Activated naive CD8-positive, alpha-beta T cell treated with anti-CD3 and anti-CD28 coated beads, Interleukin-2, amount 50 U/mL, for 24 hours (primary cell): ENCODE measurements at places on chromosomes 5 and 9.

DNA sequence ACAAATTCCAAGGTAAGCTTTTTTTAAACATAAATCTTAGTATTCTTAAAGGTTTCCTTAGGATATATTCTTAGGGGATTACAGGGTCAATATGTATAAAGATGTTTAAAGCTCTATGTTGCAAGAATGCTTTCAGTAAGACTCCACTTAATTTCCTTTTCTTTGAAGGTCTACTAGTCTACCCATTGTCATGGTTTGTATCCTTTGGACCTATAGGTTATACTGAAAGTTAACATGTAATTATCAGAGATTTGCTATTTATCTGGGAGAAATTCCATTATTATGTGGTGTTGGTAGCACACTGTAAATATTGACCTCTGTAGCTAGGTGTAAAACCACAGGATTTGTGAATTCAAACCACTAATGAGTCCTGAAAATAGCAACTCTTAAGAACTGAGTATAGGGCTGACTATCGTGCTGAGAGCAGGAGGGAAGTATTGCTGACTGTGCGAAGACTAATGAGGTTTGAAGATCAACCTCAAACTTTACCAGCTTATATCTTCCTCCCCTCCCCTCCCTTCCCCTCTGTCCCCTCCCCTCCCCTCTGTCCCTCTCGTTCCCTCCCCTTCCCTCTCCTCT lies 85.6 kb downstream of the GADD45G start:
- DNase-seq, result no peak

DNA sequence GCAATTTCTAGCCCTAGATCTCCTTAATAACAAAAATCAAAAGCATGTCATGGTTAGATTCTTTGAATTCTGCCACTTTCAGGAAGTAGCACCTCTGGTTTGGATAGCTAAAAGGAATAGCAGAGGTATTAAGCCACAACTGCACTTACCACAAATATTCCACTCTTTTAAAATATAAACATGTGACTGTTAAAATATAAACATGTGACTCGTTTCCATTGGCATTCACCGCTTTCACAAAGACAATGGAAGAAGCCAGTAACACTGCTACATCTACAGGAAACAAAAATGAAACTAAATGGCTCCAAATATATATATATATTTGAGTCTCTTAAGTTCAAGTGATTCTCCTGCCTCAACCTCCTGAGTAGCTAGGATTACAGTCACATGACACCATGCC lies 222.9 kb downstream of the ARL15 start:
- no peak for DNase-seq

GRCh38 chr9:38032266-38033110 lies 36.5 kb downstream of the SHB start:
- no peak for DNase-seq

DNA sequence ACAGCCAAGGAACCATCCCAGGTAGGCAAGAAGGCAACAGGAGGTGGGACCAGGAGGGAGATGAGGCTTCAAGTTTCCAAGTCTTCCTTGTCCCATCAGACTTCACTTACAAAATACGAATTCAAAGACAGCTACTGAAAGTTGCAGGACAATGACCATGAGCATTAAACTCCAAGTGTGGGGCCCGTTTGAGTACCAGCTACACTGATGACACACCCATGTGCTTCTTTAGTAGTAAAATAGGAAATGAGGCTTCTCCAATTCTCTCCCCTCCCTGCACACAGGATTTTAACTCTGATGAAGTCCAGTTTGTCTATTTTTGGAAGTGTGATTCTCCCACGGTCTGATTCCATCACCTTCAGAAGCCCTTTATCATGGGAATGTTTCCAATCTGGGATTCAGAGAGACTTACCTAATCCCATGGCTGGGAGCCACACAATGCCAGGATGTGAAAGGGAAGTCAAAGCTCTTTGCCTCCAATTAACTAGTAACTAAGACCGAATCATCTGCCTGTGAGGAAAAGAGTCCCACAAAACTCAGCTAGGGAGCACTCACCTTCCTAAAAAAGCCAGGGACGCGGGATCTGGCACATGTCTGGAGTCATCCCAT lies 222.8 kb upstream of the MSX2 start:
- DNase-seq, result no peak

DNA sequence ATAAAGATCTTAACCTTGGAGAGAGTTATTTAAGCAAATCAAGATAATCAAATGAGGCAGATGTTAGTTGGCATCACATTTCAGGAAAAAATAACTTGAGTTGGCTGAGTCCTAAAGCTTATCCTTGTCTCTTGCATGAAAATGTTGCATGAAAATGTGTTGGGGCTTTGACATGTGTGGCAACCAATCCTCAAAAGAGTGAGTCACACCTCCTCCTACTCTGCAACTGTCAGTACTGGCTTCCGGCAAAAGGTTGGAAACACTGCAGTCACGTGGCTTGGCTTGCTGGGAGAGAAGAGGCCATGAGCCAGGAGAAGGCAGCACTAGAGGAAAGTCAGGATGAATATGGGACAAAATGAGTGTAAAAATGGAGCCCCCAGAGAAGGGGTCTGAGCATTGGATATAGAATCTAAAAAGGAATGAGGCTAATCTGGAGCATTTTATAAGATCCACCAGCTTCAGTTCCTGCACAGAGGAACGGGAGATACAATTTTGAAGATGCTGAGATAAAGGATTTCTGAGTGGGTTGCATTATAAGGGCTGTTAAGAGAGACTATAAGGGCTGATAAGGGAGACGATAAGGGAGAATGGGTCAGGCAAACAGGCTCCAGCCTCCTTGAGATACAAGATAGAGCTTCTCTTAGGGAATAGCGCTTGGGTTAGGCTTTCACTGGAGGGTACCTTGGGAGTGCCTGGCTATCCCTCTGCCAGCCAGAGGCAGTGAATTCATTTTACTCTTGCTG lies 43.1 kb downstream of the SPATA31D1 start:
- DNase-seq, result no peak

DNA sequence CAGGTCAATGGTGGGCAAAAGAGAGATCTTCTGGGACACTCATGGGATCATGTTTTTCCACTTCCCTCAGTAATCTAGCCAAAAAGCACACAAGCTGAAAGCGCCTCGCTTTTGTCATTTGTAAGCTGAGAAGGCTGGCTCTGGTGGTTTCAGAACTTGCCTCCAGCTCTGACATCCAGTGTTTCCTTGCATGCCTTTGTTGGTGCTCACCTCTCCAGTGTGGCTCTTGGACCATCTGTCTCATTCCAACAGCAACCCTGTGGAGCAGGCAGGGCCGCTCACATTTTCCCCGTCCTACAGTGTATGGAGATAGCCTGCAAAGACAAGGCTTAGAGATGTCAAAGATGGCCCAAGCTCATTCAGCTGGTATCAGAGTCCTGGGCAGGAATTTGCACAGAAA lies 160.8 kb upstream of the KLF4 start:
- no peak for DNase-seq

DNA sequence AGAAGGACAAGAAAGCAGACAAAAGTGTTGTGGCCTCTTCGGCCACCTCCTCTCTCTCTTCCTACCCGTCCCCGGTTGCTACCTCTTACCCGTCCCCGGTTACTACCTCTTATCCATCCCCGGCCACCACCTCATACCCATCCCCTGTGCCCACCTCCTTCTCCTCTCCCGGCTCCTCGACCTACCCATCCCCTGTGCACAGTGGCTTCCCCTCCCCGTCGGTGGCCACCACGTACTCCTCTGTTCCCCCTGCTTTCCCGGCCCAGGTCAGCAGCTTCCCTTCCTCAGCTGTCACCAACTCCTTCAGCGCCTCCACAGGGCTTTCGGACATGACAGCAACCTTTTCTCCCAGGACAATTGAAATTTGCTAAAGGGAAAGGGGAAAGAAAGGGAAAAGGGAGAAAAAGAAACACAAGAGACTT lies 2.4 kb downstream of the EGR1 start:
- no peak for DNase-seq

DNA sequence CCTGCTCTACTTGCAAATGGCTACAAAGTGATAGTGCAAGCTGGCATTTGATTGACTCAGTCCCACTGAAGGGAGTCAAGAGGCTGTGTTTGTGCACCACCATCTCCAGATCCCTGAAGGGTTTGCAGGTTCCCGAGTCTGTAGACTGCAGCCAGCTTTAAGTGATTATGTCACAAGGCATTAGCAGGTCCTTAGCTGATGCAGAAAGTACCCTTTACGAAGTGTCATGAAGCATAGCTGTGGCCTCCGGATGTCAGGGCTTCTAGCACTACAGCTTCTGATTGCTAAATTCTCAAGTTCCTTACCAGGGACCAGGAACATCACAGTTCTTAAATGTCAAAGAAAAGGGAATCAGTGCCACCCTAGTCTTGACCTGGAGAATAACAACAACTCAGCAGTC lies 311.3 kb upstream of the TRPC7 start:
- no peak for DNase-seq

- DNase-seq, result no peak
These were observed 112.9 kb downstream of the SPATA31D1 start for GRCh38 chr9:82101475-82101874.

DNA sequence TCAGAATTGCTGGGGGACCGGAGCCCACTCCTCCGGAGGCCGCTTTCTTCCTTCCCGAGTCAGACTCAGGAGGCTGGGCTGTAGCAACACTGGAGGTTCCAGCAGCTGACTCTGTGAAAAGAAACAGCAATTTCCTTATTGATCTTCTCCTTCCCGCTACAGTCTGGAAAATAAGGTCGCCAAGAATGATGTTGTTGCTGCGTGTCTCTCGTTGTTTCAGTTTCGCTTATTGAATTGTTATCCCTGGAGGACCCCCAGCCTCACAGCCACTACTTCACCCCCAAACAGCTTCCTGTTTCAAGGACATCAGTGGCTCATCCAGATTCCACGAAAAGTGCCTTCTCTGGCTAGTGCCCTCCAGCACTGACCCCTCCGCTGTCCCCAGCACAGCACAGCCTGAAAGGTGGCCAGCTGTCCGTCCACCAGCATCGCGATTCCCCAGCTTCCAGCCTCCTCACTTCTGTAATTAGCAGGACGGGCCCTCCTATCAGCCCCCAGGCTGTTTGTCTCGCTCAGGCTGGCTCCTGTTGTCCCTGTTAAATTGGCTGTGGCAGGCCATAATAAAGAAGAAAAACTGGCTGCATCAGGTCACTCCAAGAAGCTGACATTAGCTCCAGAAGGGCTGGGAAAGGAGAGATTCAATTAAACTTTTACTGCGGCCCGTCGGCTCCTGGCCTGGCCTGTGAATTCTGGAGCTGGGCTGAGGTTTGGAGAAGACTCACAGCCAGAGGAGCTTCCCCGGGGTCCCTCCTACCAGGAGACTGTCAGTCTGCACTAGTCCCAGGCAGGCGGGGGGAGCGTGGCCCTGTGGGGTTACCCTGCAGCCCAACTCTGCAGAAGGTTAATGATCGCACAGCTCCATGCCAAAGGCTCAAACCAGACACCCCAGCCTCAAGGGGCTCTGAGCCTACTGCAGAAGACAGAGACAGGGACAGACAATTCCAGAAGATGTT lies 40.5 kb downstream of the OLFM1 start:
- no peak for DNase-seq

GRCh38 chr5:108818613-108819272 lies 71.0 kb downstream of the FER start:
- DNase-seq, result no peak

DNA sequence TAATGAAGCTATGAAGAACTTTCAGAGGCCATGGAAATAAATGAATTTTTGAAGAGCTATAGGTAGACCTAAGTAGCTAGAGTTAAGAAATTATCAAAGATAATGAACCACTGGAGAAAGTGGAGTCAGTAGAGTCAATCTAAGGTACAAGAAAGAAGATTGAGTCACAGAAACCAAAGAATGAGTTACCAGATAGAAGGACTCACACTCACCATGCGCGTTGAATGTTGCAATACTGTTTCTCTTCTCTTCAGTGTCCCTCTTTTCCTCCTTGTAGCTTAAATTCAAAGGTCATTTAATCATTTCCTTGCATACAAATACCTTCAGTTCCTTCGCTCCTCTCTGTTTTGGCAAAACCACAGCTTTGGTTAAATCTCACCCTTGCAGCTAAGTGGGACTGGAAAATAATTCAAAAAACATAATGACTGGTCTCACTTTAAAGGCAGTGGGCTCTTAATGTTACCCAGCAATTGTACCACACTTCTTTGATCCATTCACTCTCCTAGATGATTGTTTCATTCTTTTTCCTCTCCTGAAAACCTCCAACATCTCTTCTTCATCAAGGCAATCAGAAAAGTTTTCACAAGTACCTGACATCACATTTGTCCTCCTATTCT lies 58.3 kb downstream of the NIPBL start:
- DNase-seq, result no peak

- DNase-seq, result no peak
These were observed 632 bp downstream of the COQ4 start for GRCh38 chr9:128323212-128323730.

- peak; percentile 66 for DNase-seq
These were observed 19.7 kb downstream of the CAMSAP1 start for GRCh38 chr9:135887585-135888050.

GRCh38 chr5:171521219-171521633 lies 101.8 kb downstream of the FGF18 start:
- no peak for DNase-seq

GRCh38 chr9:27828908-27829307 lies 255.6 kb upstream of the C9orf72 start:
- no peak for DNase-seq

- DNase-seq, result no peak
These were observed 344.9 kb downstream of the CDK5RAP2 start for GRCh38 chr9:120235081-120235480.

- DNase-seq, result peak; percentile 70
These were observed 315.5 kb upstream of the C9orf72 start for GRCh38 chr9:27888661-27889295.

- DNase-seq, result no peak
These were observed 10.1 kb downstream of the TLR4 start for GRCh38 chr9:117714282-117714681.

GRCh38 chr5:79512049-79512448 lies 1.9 kb downstream of the HOMER1 start:
- no peak for DNase-seq

DNA sequence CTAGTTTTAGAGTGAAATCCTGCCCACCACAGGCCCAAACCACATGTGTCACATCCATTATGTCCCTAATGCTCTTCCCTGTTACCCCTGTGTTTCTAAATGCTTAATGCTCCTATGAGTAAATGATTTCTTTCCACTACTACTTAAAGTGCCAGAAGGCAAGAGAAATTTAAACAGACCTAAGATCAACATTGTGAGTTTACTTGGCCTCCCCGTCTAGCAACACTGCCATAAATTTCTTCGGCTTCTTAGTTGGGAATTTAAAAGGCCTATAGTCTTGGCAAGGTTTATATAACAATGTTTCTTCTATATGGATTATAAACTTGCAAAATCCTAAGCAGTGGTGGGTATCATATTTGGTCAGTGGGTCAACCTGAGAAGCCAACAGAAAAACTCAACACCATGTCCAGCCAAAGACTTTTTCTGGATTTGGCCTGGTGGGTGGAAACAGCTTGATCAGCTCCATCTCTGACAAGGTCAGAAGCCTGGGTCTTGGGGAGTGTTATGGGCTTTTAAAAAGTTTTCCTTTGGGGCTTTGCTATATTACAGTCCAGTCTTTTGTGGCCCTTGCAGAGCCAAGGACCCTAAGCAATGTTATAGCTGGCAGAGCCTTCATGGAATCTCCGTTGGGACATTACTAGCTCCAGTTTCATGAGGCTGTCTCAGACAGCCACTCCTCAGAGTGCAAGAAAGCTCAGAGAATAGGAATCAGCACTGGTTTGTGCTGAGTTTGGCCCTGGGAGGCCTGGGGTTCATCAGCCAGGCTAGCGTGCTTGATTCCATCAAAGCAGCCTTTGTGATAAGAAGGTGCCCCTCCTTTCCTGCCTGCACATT lies 119.8 kb downstream of the PRDM6 start:
- DNase-seq, result no peak
